ENCODE measurements at places on chromosomes 4 and X.

- DNase-seq: peak; percentile 7
These were observed 44.3 kb upstream of the PPP2R2C start for GRCh38 chr4:6516762-6517161.

GRCh38 chr4:110184140-110184790, 14.2 kb downstream of the ELOVL6 start:
- peak; percentile 41 for DNase-seq

GRCh38 chrX:7158468-7158990, 10.6 kb upstream of the PUDP start:
- no peak for DNase-seq

DNA sequence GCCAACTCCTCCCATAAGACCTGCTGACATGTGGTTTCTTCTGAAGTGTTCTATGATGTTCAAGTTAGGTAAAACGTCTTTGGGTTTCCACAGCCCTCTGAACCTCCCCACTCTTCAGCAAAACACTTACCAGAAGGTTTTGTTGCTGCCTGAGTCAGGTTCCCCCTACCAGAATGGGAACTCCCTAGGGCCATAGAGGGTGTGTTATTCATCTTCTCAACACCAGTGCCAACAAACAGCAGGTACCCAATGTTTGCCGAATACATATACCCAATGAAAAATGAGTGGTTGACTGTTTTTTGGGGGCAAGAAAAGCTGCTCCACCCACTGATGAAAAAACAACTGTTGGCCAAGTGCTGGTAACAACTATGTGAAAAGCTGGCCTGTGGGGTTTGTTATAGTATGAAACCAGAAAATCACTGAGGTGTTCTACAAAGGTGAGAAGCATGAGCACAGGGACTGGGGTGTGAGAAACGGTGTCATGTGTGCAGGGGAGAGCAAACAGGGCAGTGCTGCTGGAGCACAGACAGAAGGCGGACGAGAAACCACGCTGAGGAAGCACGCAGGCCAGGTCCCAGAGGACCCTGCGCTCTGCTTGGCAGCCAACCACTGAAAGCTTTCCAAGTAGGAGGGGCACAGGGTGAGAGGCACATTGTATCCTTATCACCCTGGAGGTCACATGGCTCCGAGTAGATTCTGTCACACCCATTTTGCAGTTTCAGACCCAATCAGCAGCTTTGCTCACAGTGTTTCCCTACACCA, 28.8 kb downstream of the ATP8A1 start:
- DNase-seq: no peak

DNA sequence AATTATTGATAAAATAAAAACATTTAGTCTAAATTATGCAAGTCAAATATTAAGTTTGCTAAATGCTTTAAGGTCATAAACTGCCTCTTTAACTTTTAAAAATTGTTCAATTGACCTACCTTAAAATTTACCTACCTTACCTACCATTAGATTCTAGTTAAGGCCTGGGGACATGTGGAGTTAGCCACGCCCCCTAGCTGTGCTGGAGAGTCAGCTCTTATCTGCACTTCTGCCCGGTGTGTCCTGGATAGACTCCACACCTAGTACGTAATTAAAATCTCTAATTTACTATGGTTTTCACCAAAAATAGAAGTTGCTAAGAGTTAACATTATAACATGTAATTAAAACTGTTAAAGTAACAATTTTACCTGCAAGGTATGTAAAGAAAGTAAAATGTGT, 22.7 kb downstream of the TENM3 start:
- no peak for DNase-seq

DNA sequence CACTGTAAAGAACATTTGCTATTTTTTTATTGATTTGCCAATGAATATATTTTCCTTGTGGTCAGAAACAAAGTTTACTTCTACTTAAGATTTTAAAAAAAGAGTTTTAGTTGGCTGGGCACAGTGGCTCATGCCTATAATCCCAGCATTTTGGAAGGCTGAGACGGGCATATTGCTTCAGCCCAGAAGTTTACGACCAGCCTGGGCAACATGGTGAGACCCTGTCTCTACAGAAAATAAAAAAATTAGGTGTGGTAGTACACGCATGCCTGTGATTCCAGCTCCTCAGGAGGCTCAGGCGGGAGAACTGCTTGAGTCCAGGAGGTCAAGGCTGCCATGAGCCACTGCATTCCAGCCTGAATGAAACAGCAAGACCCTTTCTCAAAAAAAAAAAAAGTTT, 36.8 kb downstream of the LRP2BP start:
- peak; percentile 74 for DNase-seq

DNA sequence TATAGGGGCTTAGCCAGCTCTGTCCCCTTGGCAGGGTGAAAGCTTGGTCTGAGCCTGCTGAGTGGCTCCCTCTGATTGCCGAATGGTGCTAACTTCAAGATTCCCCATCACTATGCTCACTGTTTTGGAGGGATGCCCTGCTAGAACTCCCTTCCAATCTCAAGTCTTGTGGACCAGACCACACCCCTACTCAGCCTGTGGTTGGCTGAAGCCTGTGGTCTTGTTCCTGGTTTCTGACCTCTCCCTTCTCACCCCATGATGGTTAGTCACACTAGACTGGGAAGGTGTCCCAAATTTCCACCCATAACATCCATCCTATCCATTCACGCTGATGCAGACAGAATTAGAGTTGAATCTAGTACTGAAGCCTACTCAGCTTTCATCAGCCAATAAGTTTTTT, 184.7 kb upstream of the NDP start:
- DNase-seq: no peak

DNA sequence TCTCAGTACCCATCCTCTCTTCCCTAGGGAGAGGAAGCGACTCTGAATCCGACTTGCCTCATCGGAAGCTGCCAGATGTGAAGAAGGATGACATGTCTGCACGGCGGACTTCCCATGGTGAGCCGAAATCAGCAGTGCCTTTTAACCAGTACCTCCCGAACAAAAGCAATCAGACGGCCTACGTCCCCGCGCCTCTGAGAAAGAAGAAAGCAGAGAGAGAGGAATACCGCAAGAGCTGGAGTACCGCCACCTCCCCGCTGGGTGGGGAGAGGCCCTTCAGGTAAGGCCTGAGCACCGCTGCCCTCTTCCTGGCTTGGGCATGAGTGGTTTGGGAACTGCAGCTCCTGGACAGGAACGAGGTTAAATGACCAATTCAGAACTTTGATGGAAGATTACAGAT, 81.2 kb downstream of the LIMCH1 start:
- no peak for DNase-seq

GRCh38 chr4:78022517-78022916, 34.6 kb upstream of the FRAS1 start:
- no peak for DNase-seq

DNA sequence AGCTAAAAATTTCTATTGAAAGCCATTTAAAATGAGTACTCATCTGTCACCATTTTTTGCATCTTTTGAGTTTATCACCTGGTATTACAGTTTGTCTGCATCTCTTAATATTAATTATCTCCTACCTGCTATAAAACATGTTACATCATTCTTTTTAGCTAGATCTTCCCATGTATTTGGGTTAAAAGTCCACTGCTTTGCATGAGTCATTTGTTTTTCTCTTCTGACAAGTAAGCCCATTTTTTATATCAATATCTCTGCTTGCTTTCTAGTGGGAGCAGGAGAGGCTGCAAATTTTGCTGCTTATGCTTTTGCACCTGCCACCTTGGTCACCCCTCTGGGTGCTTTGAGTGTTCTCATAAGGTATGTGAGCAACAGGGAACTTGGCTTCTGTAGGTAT, 16.1 kb downstream of the NIPAL1 start:
- DNase-seq: no peak

DNA sequence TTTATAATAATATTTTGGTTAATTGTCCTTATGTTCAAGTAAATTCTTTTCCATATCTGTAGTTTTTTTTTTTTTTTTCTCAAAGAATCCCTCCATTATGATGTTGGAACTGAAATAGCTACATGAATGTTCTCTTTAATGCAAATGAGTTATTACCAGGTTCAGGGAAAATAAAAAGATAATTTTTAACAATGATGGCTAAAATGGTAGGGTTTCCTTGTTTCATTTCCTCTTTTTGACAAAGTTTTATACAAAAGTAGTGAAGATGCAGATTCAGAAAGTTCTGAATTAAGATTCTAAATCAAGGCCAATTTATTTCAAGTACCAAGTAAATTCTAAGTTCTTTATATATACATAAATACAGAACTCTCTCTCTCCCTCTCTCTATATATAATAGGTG, 779.0 kb upstream of the INTU start:
- DNase-seq: no peak

DNA sequence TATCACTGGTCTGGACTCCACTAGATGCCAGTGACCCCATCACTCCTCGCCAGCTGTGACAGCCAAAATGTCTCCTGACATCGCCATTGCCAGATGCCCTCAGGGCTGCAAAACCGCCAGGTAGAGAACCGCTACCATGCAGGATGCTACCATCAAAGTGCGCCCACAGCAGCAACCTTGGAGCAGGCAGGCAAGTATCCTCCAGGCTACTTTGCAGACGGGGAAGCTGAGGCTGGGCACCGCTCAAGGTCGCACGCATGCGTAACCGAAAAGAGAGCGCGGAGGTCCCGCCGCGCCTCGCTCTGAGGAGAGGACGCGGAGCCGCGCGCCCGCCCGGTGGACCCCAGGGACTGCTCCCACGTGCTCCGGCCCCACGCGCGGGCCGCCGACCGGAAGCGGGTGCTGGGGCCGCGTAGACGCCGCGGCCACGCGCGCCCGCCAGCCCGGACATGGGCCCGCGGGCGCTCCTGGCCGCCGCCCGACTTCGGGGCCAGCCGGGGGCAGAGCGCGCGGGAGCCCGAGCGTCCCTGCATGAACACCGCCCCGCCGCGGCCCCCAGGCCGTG, at the start of gene STS:
Gene STS (plus strand): TSS at position 300 of the 565 bp plus-strand sequence. CDS start 105,488 bp downstream, outside the sequence.
- DNase-seq: no peak

DNA sequence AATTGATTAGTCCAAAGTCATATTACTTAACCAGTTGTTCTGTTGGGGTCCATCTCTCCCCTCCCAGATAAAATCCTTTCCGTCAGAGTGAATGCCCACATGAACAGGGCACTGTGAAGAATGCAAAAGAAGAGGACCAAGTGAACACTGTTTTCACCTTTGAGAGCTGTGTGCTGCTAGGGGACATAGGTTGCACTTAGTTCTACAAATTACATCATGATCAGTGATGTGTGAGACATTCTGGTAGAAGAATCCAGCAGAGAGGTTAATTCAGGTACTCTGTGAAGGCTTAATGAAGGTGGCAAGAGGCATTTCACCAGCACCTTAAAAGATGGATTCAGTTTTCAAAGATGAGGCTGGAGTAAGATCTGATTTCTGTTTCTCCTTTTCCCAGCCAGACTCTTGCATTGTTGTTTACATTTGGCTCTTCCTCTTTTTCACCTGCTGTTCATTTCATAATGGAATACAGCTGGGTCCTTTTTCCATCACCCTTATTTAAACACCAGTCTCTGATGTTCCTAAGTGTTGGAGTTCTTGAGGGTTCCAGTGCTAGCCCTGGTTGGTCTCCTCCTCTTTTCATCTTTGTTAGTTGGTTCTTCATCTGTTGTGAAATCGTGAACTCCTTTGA, 10.9 kb downstream of the GAB1 start:
- DNase-seq: no peak

DNA sequence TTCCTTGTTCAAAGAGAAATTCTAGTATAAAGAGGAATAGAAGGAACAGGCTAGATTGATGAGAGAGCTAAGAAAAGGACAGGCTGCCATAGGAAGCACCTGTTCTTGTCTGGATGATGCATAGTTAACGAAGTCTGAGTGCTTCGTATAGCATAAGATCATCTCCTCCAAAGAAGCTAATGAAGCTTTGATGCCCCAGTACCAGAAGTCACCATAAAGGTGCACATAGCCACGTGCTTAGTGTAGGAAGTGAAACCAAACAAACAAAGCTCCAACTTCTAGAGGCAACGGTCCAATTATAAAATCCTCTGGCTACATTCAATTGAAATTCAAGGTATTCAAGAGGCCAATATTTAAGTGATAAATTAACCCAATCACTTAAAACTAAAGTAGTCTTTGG, 31.0 kb downstream of the AFAP1 start:
- DNase-seq: no peak

- no peak for DNase-seq
These were observed 15.4 kb downstream of the ANXA3 start for GRCh38 chr4:78566834-78567499.

DNA sequence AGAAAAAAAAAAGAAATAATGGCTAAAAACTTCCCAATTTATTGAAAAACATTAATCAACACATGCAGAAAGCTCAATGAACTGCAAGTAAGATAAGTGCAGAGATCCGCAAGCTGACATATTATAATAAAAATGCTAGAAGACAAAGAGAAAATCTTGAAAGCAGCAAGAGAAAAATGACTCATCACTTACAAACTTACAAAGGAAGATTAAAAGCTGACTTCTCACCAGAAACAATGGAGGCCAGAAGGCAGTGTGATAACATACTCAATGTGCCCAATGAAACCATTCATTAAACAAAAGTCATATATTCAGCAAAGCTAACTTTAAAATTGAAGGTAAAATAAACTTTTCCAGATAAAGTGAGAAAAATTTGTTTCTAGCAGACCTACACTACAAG, 7.3 kb upstream of the BRWD3 start:
- DNase-seq: peak; percentile 14

DNA sequence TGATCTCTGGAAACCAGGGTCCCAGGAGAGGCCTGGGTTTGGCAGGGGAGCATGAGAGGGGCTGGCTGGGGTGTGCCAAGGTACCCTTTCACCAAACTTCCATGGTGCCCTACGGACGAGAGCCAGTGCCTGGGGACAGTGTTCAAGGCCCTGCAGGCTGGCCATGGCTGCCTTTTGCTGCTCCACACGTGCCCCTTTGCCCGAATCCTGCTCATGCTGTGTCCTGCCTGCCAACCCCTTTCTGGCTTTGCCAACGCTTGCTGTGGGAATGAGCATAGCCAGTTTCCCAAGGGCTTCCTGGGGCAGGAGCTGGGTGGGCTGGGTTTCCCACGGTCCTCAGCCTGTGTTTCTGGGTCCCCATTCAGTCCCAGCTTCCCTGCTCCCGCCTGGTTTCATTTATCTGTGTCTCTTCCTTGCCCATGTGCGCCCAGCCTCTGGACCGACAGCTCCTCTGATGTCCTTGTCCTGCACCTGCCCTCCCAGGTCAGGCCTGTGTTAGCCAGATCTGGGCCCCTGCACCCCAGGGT, 17.3 kb downstream of the CPZ start:
- no peak for DNase-seq

GRCh38 chr4:101280866-101281600, 66.3 kb downstream of the PPP3CA start:
- DNase-seq: no peak

DNA sequence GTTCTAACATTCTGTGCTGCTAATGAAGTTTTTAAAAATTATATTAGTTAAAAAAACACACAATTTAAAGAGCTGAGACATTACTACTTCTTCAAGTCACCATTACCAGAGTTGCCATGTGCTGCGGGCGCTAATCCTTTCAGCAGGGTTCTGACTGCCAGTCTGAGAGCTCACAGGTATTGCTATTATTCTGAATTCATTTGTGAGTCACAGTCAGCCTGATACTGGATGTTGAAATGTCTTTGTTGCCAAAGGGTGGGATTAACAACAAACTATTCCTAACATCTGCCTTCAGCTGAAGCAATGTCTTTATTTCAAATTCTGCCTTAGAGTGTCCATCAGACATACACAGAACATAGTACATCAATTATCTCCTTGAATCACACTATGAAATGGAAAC, 197.1 kb upstream of the FGF13 start:
- DNase-seq: no peak

GRCh38 chr4:26080870-26081628, 167.0 kb downstream of the SMIM20 start:
- no peak for DNase-seq
